ENCODE measurements at places on chromosomes 2 and 18.

DNA sequence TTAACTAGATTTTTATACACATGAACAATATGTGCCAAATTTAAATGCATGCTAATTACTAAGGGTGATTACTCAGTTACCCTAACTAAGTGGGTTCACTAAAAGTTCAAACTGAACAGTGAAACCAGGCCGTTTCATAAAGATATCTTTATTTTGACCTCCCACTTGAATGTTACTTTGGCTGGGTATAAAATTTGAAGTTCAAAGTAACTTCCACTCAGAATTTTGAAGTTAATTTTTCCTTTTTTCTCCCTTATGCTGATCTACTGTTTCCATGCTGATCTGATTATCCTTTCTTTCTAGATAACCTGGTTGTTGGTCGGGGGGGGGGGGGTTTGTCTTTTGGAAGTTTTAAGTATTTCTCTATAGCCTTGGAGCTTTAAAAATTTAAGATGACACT, 25.5 kb upstream of the MAP4K4 start:
- no peak for DNase-seq

DNA sequence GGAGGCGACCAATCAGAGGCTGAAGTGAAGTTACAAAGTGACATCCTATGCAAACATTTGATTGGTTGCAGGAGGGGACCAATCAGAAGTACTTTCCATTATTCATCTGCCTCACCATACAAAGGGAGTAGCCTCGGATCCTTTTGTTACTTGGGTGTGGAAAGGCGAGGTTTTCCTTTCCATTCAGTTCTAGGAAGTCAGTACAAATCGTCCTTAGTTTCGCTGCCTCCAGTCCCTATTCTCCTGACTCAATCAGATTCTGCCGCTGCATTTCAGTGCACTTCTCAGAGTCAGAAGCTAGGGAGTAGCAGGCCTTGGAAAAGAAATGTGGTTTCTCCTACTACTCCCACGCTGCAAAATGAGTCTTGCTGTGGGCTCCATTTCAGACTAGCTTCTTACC, 149.4 kb downstream of the DTNA start:
- no peak for DNase-seq

DNA sequence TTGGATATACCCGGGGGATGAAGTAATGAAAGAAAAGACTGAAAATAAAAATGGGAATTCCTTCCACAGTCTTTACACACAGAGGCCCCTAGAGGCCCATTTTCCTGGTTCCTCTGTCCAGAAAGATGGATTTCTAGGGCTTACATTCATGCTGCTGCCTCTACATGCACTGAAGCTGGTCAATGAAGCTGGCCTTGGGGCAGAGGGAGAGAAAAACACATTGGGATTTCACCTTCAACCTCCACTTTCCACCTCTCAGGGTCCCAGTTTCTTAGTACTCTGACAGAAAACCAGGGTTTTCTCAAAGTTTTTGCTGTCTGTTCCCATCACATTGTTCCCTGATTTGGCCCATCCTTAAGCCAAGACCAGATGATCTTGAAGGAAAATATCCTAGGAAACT, 154.6 kb upstream of the ZSWIM2 start:
- DNase-seq: no peak

GRCh38 chr2:120624738-120625446, 110.8 kb upstream of the GLI2 start:
- no peak for DNase-seq

DNA sequence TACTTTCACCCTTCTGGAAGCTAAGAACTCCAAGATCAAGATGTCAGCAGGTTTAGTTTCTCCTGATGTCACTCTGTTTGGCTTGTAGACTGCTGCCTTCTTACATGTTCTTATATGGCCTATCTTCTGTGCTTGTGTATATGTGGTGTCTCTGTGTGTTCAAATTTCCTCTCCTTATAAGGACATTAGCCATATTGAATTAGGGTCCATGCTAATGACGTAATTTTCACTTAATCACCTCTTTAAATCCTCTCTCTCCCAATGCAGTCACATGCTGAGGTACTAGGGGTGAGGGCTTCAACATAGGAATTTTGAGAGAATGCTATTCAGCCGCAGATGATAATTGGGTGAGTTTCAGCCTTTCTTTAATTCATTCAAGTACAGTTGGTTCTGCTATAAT, 458.3 kb upstream of the SYT4 start:
- no peak for DNase-seq

DNA sequence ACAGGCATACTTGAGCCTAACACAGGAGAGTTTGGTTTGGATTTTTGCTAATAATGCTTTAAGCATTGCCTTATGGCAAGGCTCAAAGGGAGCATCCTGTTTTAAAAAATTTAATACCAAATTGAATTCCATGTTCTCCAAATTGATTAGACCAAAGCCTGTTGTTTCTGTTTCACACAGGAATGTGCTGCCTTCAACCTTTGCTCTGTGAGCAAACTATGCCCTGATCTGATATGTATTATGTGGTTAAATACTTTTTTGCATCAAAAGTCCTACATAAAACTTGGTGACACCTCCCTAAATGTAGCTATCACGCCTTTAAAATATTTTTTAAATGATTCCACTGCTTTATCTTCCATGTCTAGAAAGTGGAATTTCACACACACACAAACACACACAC, 691.4 kb downstream of the CPS1 start:
- DNase-seq: no peak

DNA sequence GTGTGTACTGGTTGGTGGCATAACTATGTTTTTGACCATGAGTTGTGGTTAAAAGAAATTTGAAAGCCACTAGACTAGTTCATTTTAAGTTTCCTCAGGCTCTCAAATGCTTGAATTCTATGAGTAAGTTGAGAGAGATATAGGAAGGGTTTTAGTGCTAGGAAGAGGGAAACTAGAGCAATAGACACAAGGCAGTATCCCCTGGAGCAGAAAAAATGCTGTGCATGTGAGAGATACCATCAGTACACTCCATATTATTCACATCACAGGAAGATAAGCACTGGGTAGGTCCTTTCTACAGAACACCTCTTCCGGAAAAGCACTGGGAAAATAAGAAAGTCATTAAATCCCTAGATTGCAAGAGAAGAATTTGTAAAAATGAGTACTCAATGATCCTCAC, 19.3 kb upstream of the DSG3 start:
- DNase-seq: no peak

- no peak for DNase-seq
Observed at GRCh38 chr2:171399292-171399691, 34.5 kb downstream of the METTL8 start.

- DNase-seq: peak; percentile 69
Observed at GRCh38 chr18:36402765-36403396, 105.4 kb downstream of the FHOD3 start.

DNA sequence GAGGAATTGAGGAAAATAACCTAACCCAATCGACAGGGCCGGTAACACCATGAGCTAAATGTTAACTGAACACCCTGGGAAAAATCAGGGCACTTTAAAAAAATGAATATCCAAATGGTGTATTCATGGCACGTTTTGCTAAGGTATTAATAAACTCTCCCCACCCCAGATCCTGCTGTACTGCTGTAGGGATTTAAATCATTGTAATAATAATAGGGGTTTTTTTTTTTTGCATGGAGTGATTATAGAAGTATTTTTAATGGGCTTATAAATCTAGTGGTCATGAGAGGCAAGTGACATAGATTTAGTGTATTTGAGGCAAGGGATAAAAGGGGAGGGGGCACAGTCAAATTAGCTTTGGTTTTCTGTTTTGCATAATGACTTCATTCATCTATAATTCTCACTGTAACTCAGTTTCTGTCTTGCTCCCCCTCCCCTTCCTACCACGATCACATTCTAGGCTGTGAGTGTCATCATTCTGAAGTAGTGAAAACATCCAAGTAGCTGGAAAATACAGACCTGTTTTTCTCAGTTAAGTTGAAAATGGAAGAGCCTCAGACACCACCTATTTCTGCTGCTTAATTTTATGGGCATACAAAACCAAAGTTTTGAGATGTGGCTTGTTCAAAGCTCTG, 18.2 kb upstream of the MGAT5 start:
- DNase-seq: no peak

- DNase-seq: no peak
Observed at GRCh38 chr2:234701841-234702240, 205.0 kb upstream of the ARL4C start.

Measured in GM03348 (cell line).